Renal pelvis (tissue), 12 donors: ENCODE measurements at places on chromosomes 3 and 15.

GRCh38 chr15:37929238-37929637 lies 5.2 kb upstream of the TMCO5A start:
- DNase-seq, result no peak

GRCh38 chr15:25431836-25432561 lies 6.8 kb downstream of the UBE3A start:
- DNase-seq, result no peak

DNA sequence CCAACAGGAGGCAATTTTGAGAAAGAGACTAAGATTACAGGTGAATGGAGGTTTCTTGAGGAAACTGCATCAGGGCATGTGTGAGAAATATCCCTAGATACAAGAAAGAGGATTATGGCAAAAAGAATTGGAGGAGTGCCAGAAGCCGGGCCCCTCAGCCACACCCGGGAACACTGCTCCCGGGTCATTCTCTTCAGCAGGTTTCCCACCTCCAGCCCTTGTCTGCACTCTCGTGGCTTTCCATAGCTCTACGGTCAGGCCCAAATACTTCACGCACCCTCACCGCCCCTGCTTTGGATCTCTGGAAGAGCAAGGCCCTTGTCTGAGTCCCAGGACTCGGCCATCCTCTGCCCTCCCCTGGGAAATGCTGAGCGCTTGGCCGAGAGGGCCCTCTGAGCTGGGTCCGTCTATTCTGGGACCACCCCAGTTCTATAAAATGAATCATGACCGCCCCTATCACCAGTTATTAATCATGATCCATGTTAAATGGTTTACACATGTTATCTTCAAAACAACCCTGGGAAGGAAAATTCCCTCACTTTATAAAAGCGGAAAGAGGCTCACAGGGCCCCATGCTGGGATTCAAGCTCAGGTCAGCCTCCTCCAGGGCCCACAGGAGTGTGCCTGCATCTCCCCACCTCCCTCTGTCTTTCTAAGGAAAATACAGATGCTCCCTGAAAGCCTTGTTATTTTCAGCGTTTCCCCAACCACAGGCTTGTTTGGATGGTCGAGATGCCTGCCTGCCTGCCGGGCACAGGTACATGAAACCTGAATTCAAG lies 38.8 kb upstream of the SPTBN5 start:
- no peak for DNase-seq

DNA sequence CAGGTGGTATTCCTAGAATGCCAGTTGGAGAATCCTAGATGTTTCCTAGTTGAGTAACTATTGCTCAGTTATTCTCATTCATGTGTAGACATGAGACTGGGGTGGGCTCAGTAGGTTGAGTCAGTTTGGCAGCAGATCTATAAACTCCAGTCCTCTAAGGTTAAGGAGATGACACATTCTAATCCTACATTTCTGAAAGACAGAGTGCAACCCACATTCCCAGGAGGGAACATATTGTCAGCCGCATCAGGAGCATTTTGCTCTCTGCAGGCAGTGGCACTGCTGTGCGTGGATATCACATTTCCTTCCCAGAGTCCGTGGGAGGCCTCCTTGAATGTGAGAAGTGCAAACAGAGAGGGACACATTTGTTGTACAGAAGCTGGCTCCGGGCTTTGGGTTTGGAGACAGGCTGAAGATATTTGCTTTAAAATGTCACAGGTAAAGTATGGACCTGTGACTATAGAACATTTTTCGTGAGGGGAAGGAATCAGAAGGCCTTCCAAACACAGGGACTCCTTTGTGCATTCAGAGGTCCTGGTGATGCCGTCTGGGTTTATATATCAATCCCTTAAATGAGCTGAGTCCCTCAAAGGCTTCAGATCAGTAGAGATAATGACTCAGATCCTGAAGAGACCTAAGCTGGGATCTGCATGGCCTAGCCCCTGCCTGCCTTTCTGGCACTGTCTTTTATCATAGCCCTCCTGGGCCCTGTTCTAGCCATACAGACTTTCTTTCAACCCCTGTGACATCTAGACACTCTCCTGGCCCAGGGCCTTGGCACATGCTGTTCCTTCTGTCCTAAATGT lies 156.5 kb downstream of the CADPS start:
- no peak for DNase-seq
